ENCODE measurements at places on chromosomes 3 and 15.

DNA sequence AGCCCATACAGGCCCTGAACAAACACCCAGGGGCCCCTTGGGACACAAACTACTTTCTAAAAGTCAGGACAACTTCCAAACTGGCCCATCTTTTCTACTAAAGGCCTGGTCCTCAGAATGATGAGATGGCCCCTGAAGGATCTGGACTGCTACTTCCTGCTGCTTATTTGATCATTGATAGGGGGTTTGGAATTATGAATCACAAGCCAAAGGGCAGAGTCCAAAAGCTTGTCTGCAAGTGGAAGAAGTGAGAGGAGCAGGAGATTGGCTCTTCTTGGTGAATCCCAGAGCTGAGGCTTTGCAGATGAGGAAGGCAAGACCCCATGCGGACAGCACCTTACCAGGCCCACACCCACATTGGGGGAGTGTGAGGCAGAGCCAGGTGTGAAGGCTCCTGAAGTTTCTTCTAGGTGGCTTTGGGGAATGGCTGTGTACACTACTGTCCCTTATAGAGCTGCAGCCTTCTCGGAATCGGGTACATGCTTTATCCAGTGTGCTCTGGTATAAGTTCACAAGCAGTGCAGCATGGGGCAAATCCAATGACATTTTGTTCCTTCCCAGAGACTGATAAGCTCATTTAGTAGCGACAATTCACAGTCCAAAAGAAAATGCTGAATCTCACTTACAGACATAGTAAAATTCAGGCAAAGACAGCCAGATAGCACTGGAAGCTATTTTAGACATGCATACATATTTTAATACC, 133.1 kb downstream of the RORA start:
- no peak for DNase-seq

DNA sequence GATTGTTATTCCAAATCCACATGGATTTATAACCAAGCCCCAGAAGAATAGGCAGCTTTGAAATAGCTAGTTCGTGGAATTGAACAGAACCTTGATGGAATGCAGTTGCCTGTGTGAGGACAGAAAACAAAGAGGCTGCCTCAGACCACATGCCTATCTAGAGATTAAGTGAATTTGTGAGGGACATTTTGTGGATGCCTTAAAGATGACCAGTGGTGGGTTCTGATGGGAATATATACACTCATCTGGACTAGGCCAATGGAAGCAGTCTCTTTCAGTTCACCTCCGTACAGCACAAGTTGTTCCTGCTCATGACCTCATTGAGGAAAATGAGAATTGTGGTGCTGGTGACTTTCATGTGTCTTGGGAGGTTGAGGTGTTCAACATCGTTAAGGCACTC, 63.2 kb upstream of the PYDC2 start:
- DNase-seq = no peak

DNA sequence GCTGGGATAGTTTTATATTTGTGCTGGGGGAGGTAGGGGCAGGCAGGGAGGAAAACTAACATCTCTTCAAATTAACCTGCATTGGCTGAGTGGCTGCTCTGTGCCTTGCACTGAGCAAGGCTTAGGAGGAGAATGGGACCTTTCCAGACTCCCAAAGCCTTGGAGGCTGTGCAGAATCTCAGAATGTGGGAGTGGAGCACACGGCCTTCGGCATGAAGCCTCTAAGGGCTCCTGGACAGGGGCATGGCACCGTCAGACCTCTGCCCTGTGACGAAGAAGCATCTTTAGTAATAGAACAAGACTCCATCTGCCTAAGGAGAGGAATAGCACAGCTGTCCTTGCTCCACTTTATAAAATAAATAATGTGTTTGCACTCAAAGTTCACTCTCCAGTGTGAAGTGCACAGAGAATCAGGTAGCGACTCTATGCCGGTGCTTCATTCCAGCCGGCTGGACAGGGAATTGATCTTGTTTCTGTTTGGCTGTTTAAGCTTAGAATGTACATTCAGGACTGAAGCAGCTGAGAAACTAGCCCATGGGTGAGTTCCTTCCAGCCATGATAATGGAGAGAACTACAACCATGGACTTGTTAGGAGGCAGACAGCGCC, 228.5 kb upstream of the ADAMTS9 start:
- DNase-seq = no peak

- no peak for DNase-seq
Observed at GRCh38 chr3:12273045-12273695, 15.7 kb upstream of the PPARG start.

GRCh38 chr3:139530717-139531116, 8.8 kb downstream of the RBP1 start:
- no peak for DNase-seq

DNA sequence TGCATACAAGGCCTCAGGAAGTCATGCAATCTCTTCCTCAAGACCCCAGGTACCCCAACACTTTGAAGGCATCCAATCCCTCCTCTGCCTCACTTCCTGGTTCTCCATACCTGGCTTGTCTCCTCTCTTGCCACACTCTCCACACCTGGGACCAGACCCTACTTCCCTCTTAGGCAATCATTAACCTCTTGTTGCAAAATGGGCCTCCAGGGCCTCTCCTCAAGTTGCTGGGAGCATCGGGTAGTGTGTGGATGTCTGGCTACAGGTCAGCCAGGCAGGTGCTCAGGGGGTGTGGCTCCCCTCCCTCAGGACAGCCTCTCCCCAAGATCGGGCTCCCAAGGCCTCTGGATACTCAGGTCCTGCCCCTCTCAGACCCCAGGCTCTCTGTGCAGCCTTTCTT, 8.6 kb downstream of the PLA2G4E start:
- DNase-seq = no peak

GRCh38 chr3:192887047-192887446, 30.6 kb downstream of the MB21D2 start:
- no peak for DNase-seq

DNA sequence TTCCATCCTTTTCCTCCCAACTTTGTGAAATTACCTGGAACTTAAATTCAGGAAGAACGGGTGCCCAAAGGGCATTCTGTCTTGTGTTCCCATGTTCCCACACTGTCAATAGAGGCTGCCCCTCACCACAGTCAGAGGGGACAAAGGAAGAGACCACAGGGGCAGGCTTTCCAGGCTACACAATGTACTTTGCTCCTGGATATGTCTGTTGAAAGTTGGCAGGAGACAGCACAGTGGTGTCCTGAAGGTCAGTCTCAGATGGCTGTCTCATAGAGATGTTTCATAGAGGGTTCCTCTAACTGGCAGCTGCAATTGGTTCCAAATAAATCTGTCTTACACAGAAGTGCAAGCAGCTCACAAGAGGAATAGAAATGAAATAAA, 107.8 kb upstream of the TGFBR2 start:
- DNase-seq = no peak

GRCh38 chr3:121735047-121735696, 14.4 kb downstream of the GOLGB1 start:
- DNase-seq = no peak

- peak; percentile 71 for DNase-seq
Observed at GRCh38 chr3:36678216-36679013, 85.9 kb downstream of the DCLK3 start.

GRCh38 chr3:81581966-81582599, 179.4 kb downstream of the GBE1 start:
- peak; percentile 67 for DNase-seq

- no peak for DNase-seq
Observed at GRCh38 chr3:62154457-62155148, 218.7 kb downstream of the FEZF2 start.

DNA sequence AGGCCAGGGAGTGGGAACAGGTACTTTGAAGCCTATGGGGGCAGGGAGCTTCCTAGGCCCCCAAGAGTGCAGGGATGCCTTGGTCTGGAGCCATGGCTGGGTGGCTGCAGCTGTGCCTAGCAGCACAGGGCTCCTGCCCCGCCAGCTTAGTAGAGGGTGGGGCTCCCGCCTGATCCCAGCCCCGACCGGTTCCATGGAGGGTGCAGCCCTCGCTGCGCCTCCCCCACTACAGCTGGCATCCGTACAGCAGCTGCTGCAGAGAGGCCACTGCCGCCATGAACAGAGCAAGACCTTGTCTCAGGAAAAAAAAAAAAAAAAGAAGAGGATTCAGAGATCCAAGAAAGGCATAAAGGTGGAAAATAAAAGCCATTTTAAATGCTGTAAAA, 277.2 kb downstream of the UBE2E2 start:
- DNase-seq = no peak

DNA sequence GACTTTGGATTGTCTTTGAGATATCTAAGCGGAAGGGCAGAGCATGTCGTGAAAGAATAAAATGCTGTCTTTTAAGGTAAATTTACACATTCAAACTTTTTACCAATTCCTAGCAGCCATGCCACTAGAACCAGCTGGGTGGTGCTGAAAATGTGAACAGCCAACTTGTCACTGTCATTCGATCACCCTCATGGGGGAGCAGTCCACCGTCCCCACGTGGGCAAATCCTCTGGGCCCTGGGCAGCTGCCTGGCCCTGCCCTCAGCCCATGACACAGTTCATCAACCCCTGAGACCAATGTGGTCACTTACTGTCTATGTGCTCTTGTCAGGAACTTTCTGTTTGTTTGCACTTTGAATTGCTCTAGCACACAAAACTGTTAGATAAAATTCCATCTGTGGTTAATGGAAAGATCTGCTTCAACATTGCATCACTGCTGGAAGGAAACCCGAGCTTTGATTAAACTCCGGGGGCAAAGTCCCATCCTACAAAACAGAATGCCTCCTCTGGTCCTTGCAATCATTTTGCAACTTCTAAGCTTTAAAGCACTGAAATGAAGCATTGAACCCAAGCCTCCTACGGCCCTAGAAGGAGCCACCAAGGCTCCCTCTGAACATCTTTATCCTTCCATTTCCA, 50.1 kb downstream of the PCSK6 start:
- DNase-seq = no peak

DNA sequence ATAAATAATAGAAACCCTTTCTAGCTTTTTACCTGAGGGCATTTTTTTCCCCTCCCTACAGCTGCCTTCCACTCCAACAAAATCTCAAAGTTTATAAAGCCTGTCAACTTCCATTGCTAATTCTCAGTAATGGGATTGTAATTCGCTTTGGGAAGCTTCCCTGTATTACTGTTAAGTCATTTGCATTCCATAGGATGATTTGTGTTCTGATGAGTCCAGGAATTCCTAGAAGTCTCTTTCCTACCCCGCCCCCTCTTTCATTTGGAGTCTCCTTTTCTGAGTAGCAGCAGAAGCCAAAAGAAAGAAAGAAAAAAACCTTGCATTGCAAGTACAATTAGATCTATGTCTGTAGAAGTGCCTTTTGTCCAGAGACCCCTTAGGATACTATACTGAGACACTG, 1033.3 kb downstream of the IGSF11 start:
- DNase-seq = no peak

GRCh38 chr3:127774647-127775046, 47.7 kb downstream of the MGLL start:
- DNase-seq = no peak

GRCh38 chr3:187986514-187986934, 167.4 kb upstream of the LPP start:
- DNase-seq = peak; percentile 96

DNA sequence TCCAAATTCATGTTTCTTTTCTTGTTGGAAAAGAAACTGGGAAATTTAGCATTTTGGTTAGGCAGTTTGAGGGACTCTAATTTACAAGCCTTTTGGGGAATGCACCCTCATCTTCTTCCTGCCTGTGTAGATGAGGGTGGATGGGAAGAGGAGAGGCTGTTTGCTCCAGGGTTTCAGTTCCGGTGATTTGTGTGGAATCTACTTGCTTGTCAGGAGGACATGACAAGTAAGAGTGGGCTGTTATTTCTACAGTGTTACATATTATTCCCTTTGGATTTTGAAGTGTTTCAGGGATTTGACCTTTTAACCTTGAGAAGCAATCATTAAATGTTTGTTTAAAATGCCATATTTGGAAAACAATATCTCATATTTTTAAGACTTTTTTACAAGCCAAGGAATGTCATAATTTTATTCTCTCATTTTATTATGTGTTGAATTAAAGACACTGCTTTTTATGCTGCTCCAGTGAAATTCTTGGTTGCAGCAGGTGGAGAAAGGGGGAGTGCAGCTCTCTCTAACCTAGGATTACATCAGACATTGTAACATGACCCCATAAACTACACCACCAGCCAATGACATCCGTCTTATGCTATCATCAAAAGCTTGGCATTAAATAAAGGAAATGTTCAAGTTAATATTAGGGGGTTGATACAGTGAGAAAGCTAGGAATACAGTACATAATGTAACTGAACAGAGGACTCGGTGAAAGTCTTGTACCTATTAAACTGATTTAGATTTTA, 30.2 kb downstream of the PLAAT1 start:
- no peak for DNase-seq

DNA sequence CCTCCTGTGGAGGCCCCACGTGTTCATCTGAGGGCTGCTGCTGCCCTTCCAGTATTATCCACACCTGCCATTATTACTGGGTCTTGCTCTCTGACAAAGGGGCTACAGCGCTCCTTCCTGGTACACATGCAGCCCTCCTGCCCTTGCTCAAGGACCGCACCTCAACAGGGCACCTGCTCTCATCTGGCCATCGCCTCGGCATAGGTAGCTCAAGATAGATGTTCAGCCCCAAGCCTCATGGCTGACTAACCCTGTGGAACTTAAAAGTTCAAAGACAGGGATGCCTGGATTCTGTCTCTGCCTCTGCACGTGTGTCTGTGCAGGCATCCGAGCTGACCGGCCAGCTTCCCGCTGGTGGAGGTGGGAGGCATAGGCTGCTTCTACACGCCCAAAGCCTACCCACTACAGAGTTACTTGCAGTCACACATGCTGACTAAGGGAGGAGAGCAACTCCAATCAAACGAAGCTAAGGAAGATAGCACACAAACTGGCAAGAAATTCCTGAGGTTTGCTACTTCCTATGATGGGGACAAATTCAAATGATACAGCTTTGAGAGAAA, 152.5 kb upstream of the ATP10A start:
- no peak for DNase-seq

- no peak for DNase-seq
Observed at GRCh38 chr3:146655333-146655996, 50.3 kb upstream of the PLSCR5 start.

DNA sequence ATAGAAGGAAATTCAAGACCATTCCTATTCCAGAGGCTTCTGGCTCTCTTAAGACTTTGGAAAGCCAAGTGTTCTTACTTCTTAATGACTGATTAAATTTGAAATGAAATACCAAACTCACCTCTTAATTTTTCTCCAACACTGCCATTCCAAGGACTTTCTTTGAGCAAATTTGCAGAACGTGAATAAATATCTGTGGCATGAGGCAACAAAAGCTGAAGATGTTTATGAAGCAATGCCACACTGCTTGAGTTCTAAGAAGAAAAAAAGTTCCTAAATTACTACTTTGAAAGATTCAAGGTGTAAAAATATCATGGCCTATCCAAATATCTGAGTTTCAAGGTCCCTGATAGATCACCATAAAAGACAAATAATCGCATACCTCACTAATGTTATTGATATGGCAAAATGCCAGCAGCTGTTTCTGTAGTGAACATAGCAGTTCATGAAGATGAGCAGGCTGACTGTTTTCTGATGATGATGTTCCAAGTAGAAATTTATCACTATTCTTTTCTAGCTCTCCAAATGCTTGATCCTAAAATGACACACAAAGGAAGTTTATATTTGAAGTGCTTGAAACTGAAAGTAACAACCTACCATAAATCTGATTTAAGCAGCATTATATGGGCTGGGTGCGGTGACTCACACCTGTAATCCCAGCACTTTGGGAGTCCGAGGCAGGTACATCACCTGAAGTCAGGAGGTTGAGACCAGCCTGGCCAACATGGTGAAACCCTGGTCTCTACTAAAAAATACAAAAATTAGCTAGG, 104.4 kb downstream of the HERC1 start:
- no peak for DNase-seq

Measured in GM23248 (cell line).